ENCODE measurements at places on chromosomes 11 and 22.
A peak's percentile ranks its signal among the peaks of the same experiment; 100 is the strongest.

- no peaks in the 10 kb centered on the region for H3K4me1 ChIP-seq
- no peak overlapping the region for H3K4me3 ChIP-seq
- no peaks in the 10 kb centered on the region for H3K27me3 ChIP-seq
These were observed 314.5 kb upstream of the CCDC90B start for GRCh38 chr11:83600661-83601060.

DNA sequence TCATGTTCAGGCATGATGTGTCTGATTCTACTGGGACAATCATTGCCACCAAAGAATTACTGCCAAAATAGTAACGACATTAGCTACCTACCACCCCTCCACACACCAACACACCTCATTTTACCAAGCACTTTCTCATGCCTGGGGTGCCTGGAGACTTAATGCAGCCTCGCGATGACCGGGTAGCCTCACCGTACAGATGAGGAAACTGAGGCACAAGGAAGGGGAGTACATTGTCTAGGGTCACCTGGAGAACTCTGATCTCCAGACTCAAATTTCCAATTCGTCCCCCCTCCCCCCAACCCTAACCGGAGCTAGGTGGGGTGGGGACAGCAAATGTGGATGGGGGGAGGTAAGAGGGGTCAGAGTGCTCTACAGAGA, 2.7 kb upstream of the RTN4RL2 start:
- peak; percentile 10 for DNase-seq
- H3K36me3 ChIP-seq, result no peaks in the 10 kb centered on the region
- H3K27ac ChIP-seq, result no peak overlapping the region
- H3K4me1 ChIP-seq, result peaks cover 26% of the 10 kb centered on the region
- H3K4me3 ChIP-seq, result no peak overlapping the region
- H3K27me3 ChIP-seq, result peaks cover 12% of the 10 kb centered on the region

DNA sequence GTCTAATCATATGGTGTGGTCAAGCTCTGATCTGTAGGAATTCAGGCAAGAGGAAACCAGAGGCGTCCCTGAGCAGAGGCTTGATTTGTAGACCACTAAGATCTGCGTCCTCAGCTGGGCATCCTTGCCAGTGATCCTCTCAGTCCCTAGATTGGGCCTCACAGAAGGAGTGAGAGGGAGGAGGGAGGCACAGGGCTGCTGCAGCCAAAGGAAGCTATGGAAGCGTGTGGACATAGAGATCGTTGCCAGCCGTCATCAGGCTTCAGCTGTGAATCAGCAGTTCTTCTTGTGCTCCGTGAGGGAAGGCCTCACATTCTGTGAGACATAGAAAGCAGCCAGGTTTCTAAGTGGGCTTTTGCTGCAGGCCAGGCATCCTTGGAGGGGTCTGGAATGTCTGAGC, 254.6 kb upstream of the KIRREL3 start:
- H3K27ac ChIP-seq, result no peak overlapping the region
- DNase-seq, result no peak
- no peaks in the 10 kb centered on the region for H3K27me3 ChIP-seq

DNA sequence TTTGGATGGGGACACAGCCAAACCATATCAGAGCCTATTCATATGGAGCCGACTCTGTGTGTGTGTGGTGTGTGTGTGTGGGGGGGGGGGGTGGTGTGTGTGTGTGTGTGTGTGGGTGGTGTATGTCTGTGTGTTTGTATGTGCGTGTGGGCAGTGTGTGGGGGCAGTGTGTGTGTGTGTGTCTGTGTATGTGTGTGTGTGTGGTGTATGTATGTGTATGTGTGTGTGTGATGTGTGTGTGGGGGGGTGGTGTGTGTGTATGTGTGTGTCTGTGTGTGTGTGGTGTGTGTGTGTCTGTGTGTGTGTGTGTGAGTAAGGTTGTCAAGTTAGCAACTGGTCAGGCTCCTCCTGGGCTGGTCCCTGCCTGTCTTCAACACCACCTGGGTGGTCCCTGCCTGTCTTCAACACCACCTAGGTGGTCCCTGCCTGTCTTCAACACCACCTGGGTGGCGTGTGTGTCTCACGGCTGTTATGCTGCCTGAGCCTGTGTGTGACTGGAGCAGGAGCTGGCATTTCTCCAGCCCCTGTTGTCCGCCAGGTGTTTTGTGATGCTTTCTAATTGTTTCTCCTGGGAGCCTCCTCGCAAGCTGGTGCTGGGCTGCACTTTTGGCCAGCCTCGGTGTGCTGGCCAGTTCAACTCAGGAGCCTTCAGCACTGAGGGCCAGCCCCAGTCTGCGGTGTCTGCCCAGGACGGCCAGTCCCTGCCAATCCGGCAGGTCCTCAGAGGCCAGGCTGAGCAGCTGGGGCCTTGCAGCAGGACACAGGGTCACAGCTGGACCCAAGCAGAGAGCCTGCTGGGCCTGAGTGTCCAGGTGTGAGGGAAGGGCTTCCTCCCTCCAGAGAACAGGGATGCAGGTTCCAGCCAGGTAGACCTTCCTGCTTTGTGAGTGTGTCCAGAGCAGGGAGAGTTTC, 21.5 kb upstream of the PVALB start:
- no peak overlapping the region for H3K4me3 ChIP-seq
- no peak for DNase-seq
- no peaks in the 10 kb centered on the region for H3K36me3 ChIP-seq
- peaks cover 4% of the 10 kb centered on the region for H3K27me3 ChIP-seq
- no peak overlapping the region for H3K27ac ChIP-seq

- no peaks in the 10 kb centered on the region for H3K36me3 ChIP-seq
- DNase-seq, result no peak
- no peaks in the 10 kb centered on the region for H3K27me3 ChIP-seq
- no peak overlapping the region for H3K4me3 ChIP-seq
- H3K27ac ChIP-seq, result no peak overlapping the region
These were observed 326.3 kb downstream of the GRM5 start for GRCh38 chr11:88739524-88739923.

- H3K36me3 ChIP-seq, result no peaks in the 10 kb centered on the region
- no peak for DNase-seq
- no peak overlapping the region for H3K4me3 ChIP-seq
- no peaks in the 10 kb centered on the region for H3K4me1 ChIP-seq
- H3K27ac ChIP-seq, result no peak overlapping the region
- H3K27me3 ChIP-seq, result no peaks in the 10 kb centered on the region
These were observed 80.2 kb downstream of the CCDC34 start for GRCh38 chr11:27282806-27283205.

DNA sequence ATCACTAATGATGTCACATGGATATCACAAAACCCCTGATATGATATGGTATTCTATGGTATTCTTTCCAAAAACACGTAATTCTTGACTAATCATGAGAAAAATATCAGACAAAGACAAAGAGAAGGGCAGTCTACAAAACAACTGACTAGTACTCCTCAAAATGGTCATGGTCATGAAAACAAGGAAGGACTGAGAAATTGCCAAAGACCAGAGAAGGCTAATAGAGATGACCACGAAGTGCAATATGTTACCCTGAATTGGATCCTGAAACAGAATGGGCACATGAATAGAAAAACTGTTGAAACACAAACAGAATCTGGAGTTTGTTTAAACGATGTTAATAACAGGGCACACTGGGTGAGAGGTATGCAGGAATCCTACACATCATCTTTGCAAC, 10.2 kb downstream of the CKAP5 start:
- no peak overlapping the region for H3K4me3 ChIP-seq
- no peak for DNase-seq
- no peak overlapping the region for H3K27ac ChIP-seq
- H3K27me3 ChIP-seq, result no peaks in the 10 kb centered on the region
- H3K4me1 ChIP-seq, result no peaks in the 10 kb centered on the region
- H3K36me3 ChIP-seq, result no peaks in the 10 kb centered on the region

- no peaks in the 10 kb centered on the region for H3K36me3 ChIP-seq
- no peak overlapping the region for H3K27ac ChIP-seq
- peaks cover 12% of the 10 kb centered on the region for H3K4me1 ChIP-seq
These were observed 128.0 kb downstream of the RBFOX2 start for GRCh38 chr22:35900483-35901168.

GRCh38 chr11:74701351-74701750, 29.9 kb downstream of the CHRDL2 start:
- no peak overlapping the region for H3K4me3 ChIP-seq
- no peak for DNase-seq
- no peak overlapping the region for H3K27ac ChIP-seq
- no peaks in the 10 kb centered on the region for H3K4me1 ChIP-seq

DNA sequence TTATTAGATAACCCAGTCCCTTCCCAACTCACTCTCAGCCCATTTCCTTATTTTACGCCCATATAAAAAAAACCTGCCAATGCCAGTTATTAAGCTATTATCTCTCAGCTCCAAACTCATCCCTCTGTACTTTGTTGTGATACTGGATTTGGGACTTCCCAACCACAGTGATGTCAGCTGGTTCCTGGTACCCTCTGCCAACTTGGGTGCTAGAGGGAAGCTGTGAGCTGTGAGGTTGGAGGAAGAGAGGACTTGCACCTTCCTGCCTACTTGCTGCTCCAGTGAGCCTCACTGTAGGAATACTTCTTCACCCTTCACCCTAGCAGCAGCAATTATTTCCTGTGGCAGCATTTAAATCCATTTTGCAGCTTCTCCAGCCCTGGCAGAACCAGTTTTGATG, 19.2 kb upstream of the CSF2RB start:
- no peak overlapping the region for H3K27ac ChIP-seq
- no peak for DNase-seq
- no peaks in the 10 kb centered on the region for H3K36me3 ChIP-seq
- H3K27me3 ChIP-seq, result no peaks in the 10 kb centered on the region

DNA sequence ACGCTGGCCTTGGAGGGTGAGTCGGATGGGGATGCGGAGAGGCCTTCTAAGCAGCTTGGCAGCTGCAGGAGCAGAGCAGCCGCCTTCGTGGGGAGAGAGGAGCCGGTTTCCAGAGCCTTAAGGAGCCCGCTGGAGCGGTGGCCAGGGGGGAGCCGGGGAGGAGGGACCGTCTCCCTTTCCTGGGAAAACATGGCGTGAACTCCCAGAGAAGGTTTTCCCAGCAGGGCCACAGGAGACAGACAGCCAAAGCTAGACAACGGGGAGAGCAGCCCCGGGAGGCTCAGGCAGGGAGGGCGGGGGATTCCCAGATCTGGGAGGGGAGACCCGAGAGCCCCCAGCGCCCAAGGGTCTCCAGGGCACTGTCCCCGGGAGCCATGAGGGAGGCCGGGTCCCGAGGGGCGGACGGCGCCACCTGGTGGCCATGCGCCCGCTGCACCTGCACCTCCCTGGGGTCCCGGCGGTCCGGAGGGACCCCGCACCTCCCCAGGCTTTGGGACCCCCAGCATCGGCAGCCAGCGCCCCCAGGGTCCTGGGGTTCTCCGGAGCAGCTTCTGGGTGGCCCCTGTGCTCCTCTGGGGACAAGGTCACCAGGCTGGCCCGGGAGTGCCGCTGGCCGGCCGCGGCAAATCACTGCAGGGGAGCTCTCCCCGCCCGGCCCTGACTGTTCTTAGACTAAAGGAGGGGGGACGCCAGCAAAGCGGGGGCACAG, 2.4 kb upstream of the SYT8 start:
- H3K4me3 ChIP-seq, result no peak overlapping the region
- DNase-seq, result peak; percentile 62
- no peaks in the 10 kb centered on the region for H3K36me3 ChIP-seq
- H3K27me3 ChIP-seq, result no peaks in the 10 kb centered on the region
- H3K27ac ChIP-seq, result no peak overlapping the region
- H3K4me1 ChIP-seq, result no peaks in the 10 kb centered on the region

DNA sequence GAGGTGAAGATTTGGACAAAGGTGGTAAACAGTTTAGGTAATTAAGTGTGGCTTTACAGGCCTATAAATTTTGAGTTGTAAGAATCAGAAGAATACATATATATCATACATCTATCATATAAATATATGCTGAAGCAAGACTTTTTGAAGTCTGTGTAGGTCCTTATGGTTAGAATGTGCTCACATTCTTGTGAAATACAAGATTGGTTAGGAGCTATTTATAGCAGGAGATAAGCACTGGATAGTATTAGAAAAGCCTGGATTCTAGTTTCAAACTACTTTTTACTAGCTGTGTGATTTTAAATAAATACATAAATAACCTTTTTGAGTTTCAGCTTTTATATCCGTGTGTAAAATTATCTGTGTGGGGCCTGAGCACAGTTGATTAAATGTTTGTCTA, 42.3 kb downstream of the ANKRD42 start:
- H3K4me3 ChIP-seq, result no peak overlapping the region
- H3K27ac ChIP-seq, result no peak overlapping the region
- no peaks in the 10 kb centered on the region for H3K27me3 ChIP-seq
- no peak for DNase-seq
- no peaks in the 10 kb centered on the region for H3K4me1 ChIP-seq

- peak overlapping the region; percentile 100 for H3K27ac ChIP-seq
- peaks cover 6% of the 10 kb centered on the region for H3K36me3 ChIP-seq
- H3K27me3 ChIP-seq, result no peaks in the 10 kb centered on the region
- peak; percentile 63 for DNase-seq
- peaks cover 30% of the 10 kb centered on the region for H3K4me1 ChIP-seq
These were observed 1.4 kb downstream of the USP47 start for GRCh38 chr11:11843211-11843621.
